ENCODE measurements at places on chromosomes 7 and 10.

- no peak for DNase-seq
Observed at GRCh38 chr10:34739915-34740314, 75.2 kb downstream of the PARD3 start.

DNA sequence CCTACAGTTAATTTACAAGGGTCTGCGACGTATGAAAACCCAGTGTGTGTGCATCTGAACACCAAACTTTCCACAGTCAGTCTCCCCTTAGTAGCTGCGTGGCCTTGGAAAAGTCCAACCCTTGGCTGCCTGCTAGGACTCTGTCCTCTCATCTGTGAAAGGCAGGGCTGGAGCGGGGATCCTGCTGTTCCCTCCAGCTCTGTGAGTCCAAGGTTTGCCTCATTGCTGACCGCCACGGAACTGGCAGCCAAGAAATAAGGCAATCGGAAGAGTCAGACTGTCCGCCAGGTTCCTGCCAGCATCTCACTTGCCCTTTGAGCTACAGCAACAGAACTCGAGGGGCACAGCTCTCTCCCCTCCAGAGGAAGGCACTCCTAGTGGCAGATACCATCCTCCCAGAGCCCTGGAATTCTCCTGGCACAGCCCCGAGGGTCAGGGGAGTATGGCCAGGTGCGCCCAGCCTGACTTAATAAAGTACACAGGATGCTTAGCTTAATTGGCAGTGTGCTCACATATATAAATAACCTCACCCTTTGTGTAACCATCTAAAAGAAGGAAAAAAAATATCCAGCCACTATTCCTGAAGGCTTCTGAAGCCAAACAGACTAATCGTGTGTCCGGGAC is 530.1 kb upstream of the FOXK1 start:
- DNase-seq: no peak

DNA sequence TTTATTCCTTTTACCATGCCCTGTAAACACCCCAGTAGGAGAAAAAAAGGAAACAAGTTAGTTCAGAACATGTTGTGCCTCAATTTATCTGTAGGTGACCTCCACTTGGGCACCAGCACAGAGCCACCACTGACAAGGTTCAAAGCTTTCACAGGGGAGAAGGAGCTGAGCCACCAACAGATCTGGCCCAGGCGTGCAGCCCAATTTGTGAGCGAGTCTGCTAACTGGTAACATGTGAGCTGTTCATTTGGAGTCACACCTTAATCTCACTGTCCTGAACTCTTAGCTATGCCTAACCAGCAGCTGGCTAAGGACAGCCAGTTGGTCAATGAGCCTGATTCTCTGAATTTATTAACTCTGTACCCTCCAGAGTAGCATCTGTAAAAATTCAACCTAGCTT is 78.4 kb upstream of the CAMK2B start:
- DNase-seq: no peak

DNA sequence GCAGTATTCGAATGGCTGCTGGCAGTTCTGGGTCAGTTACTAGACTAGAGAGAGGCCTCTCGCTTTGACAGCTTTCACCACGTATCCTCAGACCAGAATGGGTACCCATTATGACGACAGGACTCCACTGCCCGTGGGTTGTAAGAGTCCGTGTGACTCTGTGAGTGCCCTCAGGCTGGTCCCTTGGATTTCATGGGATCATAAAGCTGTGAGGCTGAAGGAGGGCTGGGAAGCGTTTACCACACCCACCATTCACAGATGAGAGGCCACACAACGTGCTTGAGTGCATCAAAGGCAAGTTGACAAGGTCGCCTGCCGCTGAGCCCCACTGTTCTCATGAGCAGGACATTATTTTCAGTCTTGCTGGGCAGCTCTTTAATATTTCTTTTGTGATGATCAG is 87.2 kb downstream of the EZH2 start:
- DNase-seq: no peak

DNA sequence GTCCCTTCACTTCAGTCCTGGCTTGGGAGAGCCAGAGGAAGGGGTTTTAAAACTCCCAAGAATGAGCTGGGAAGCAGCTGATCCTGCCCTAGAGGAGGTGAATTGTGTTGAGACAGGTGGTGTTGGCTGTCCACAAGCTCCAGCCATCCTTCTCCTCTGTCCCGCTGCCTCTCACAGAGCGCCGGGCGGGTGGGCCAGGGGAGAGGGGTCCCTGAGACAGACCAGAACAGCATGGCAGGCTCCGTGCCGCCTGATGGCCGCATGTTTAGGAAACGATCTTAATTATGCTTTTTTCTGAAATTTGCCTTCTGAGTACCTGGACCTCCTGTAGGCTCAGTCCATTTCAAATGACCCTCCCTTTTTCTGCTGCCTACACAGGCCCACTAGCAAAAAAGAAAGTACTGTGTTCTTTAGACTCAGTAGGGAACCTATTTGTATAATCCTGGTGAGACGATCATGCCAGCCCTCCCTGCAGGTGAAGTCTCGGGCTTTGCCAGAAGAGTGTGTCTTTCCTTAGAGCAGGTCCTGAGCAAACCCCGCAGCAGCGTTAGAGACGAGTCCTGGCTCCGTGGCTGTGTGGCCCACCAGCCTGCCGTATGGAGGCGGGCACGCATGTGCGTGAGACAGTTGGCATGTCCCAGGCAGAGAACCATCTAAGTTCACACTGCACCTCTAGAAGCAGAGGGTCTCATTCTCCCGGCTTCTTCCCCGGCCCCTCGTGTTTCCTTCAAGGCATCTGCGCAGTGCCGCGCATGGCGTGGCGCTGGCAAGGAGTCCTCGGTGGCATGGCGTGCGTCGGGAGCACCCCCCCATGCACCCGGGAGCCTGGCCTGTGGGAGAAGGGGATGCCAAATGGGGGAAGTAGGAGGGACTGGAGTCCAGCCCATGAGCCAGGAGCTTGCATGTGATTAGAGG is 26.3 kb upstream of the PWWP2B start:
- DNase-seq: no peak

- no peak for DNase-seq
Observed at GRCh38 chr7:152054367-152055230, 29.1 kb downstream of the GALNT11 start.

DNA sequence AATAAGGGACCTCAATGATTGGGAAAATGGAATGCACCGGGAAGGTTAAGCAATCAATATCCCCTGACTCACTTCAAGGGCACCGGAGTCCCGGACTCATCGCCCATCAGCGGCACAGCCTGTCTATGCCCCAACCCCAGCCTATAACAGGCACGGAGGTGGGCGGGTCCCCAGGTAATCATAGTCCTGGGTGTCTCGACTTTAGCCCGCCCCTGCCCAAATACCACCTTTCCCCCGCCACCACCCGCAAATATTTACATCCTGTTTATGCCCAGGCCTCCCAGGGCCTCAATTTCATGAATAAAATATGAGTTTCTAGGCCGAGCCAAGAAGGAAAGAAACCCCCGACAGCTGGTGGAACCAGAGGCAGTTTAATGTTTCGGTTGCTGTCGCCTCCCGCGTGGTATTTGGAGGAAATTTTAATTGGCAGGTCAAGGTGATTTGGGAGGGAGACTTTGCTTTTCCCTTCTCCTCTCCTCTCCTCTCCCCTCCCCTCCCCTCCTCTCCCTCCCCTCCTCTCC is 15.6 kb upstream of the RFC2 start:
- peak; percentile 92 for DNase-seq

- no peak for DNase-seq
Observed at GRCh38 chr7:146424084-146424483, 307.5 kb downstream of the CNTNAP2 start.

- no peak for DNase-seq
Observed at GRCh38 chr10:103690281-103690680, 165.1 kb downstream of the SH3PXD2A start.

DNA sequence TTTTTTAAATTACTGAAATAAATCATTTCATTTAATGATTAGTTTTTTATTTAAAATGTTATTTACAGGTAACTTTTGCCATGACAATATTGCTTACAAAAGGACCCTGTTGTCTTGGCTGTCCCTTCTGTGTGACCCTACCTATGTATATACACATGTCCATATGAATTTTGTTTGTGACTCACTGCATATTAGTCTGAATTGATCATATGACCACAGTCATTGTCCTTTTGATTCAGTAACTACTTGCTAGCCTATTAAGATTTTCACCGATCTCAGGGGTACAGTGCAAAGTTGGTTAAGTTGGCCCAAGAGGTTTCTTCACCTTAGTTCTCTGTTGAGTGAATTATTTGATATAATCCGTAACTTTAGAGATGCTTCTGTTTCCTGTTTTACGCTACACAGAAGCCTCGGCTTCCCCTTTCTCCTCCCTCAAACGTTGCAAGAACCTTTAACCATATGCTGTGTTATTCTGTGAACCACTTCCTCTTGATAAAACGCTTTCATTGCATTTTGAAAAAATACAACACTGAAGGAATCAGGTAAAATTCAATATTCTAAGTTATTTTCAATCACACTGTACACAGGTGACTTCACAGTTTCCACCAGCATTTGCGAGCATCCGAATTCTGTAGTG is 43.9 kb downstream of the APBB1IP start:
- DNase-seq: peak; percentile 67

GRCh38 chr7:151012911-151013347 is 11.4 kb downstream of the ATG9B start:
- DNase-seq: no peak

DNA sequence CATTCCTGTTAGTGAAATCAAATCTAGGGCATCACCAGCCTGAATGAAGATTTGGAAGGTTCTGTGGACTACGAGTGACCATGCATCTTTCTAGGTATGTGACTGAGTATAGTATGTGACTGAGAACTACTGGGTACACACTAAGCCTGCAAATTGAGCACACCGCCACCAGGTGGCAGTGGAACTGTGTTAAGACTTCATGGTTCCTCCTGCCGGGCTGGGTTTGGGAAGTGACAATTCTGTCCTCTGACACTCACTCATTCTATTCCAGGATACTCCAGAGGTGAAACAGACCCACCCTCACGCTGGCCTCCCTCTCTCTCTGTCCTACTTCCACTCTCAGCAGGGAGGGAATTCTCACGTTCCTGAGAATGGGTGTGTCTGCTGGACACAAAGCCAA is 84.0 kb upstream of the TMEM248 start:
- DNase-seq: peak; percentile 78

DNA sequence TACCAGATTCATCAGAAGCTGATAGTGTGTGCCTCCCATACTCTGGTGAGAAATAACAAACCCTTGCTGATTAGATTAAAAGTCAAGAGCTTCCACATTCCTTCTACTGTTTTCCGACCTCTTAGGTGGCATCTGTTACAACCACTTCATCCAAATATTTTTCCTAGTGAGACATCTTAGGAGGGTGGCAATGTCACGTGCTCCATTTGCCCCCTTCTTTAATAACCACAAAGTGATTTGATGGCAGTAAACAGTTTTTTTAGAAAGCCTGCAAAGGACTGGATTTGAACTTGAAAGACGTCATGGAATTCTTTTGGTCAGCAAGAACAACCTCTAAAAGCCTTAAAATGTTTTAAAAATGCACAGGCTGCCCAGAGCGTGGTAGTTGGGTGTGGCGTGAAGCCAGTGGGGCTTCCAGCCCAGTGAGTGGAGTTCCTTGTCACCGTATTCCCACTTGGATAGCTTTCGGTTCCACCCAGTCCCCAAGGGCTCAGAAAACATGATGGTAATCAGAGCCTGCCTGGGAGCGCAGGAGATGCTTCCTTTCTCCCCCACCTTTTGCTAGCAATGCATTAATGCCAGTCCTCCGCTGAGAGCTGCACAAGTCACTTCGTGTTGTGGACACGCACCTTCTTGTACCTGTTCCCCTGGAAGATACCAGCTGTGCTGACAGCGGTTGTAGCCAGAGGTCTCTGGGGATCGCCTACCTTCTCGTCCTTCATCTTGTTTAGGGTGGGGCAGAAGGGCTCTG is 256.4 kb downstream of the KIAA1217 start:
- no peak for DNase-seq

DNA sequence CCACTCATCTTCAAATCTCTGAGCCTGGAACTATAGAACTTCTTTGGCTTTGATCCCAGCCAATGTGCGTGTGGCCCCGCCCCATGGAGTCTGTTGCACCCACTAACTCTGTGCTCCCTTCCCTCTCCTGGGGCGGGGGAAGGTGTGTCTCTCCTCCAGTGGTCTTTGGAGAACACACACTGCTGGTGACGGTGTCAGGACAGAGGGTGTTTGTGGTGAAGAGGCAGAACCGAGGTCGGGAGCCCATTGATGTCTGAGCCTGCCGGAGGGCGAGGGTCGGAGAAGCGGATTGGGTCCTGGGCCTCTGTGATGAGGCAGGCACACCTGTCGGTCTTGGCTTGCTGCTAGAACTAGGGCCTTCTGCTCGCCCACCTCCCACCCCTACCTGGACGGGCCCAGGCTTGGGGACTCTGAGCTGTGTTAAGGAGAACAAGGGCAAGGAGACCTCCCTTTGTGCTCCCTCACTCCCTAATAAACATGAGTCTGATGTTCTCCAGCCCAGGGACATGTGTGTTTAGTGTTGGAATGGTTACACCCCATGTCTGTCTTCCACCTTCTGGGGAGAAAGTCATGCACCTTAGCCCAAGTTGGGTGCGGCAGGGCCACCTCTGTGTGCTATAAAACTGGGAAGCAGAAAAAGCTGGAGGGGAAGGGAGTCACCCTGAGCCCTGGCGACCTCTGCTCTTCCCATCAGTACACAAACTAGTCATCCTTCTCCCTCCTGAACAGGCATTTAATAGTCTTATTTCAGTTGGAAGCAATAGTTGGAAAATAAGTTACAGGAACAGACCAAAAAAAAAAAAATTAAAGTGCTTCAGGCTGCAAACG is 4.6 kb downstream of the TRAPPC14 start:
- DNase-seq: no peak

GRCh38 chr10:21057436-21057835 is 160.3 kb upstream of the NEBL start:
- no peak for DNase-seq

GRCh38 chr7:7653593-7654187 is 13.1 kb downstream of the UMAD1 start:
- DNase-seq: peak; percentile 39

DNA sequence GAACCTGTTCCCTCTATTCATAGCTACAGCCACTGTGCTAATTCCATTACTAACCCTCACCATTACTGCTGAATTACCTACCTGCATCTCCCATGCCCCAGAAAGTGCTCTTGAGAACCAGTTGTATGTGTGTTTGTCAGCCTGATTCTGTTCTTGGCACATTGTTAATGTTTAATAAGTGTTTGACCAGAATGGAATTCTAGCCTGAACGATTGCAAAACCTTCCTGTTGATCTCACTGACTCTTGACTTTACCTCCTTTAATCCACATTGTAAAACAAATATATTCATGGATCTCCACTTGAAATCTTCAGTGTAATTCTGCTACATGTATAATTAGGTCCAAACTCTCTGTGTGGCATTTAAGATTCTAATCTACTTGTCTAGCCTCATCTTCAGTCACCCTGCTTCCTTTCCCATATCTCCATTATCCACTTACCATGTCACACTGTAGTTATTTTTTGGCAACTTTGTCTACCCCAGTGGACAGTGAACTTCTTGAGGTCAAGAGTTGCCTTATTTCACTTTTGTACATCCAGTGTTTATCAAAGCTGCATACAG is 4.9 kb downstream of the ZNF277 start:
- no peak for DNase-seq

DNA sequence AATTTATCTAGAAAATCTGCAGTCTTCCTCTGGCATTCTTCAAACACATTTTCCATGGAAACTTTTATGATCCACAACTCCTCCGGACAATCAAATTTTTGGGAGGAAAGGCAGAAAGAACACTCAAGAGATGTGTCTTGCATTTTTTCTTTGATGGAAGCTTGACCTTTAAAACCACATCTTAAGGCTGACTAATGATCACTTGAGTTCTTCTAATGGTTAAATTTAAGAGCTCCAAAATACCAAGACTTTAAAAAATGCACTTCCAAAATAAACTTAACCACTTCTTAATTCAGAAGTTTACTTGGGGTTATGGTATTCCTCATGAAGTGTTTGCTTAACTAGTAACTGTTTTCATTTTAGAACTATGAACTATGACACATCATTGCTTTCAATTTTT is 43.3 kb downstream of the ETV1 start:
- DNase-seq: no peak

GRCh38 chr10:29836396-29836795 is 201.6 kb upstream of the SVIL start:
- DNase-seq: no peak
